CD14-positive monocyte (primary cell): ENCODE measurements at places on chromosomes 11 and 22.

DNA sequence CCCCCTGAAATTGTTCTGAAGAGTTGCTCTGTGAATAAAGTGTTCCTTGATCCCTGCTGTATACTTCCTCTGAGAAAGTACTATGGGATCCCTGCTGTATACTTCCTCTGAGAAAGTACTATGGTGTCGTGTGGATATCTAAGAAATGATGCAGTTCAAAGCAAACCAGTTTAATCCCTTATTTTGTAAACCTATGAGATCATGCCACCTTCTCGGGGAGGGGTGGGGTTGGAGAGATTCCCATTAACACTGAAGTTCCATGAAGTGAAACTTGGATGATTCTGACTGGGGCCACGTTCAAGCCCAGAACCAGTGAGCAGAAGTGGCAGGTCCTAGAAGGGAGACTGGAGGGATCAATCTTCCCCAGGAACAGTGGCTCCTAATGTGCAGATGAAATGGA is 13.0 kb upstream of the TP53AIP1 start:
- no peak for DNase-seq

DNA sequence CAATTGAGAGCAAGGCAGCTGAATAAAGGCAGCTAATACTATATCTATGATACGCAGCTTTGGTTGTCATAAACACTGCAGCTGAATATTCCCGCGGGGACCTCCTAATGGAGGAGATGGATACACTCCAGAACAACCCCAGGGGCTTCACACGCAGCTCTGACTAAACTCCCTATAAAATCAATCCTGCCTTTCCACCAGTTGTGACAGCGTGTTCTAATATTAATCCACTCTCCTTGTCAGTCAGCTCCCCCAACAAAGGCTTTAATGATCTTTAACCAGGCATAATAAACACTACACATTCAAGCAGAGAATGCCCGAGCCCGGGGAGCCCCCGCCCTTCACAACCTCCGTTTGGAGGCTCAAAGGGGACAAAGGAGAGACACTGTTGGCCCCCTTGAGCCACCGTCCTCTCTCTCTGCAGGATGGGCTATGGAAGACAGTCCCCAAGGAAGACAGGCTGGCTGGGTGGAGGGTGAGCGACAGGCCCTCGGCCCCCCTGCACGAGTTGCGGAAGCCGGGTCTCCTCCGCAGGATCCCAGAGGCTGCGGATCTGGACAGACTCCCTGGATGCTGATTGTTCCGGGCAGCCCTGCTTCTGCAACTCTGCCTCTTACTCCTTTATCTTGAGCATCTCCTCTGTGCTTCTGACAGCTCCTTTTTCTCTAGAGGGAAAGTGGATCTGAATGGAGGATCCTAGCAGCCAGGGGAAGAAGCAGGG is 565.2 kb downstream of the BUD13 start:
- DNase-seq, result no peak

GRCh38 chr11:73321604-73322381 is 13.7 kb downstream of the ARHGEF17 start:
- DNase-seq, result no peak

GRCh38 chr11:67492801-67493547 is 10.1 kb downstream of the AIP start:
- no peak for DNase-seq

GRCh38 chr22:28992565-28993356 is 68.9 kb downstream of the C22orf31 start:
- DNase-seq, result no peak

GRCh38 chr11:8649361-8649760 is 33.1 kb downstream of the TRIM66 start:
- DNase-seq, result no peak

- DNase-seq, result no peak
Measured at GRCh38 chr11:18367431-18367830, 26.9 kb upstream of the LDHA start.

GRCh38 chr11:230431-230830 is 5.7 kb downstream of the SIRT3 start:
- DNase-seq, result no peak

GRCh38 chr22:46795140-46795539 is 32.7 kb downstream of the TBC1D22A start:
- no peak for DNase-seq

GRCh38 chr22:27435844-27436576 is 365.5 kb downstream of the MN1 start:
- no peak for DNase-seq

GRCh38 chr11:73652046-73652730 is 5.8 kb downstream of the PLEKHB1 start:
- DNase-seq, result no peak

DNA sequence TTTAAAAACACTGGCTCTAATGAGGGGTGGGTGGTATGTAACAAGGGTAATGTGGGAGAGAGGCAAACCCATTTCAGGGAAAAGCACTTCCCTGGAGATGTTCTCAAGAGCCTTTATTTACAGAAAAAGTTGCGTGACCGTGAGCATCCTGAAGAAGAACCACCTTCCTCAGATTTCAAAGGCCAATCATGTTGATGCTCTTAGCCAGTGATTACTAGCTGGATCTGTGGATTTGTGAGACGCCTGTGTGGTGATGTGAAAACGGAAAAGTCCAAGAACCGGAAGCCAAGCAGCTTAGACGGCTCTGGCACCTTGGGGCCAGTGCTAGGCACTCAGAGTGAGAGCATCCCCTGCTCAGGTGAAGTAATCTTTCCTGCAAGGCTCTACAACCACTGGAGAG is 12.6 kb upstream of the UBASH3B start:
- no peak for DNase-seq

DNA sequence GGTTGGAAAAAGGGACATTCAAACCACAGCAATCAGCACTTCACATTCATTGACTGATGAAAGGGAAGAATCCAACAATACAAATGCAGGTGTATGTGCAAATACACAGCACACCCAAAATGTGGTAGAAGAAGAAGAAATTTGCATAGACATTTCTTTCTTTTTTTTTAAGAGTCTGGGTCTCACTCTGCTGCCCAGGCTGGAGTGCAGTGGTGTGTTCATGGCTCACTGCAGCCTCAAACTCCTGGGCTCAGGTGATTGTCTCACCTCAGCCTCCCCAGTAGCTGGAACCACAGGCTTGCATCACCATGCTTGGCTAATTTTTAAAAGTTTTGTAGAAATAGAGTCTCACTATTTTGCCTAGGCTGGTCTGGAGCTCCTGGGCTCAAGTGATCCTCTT is 21.9 kb downstream of the CARS1 start:
- no peak for DNase-seq

- no peak for DNase-seq
Measured at GRCh38 chr11:57458060-57458409, 2.3 kb upstream of the RTN4RL2 start.

GRCh38 chr11:66820901-66821300 is 22.3 kb upstream of the RCE1 start:
- DNase-seq, result no peak

DNA sequence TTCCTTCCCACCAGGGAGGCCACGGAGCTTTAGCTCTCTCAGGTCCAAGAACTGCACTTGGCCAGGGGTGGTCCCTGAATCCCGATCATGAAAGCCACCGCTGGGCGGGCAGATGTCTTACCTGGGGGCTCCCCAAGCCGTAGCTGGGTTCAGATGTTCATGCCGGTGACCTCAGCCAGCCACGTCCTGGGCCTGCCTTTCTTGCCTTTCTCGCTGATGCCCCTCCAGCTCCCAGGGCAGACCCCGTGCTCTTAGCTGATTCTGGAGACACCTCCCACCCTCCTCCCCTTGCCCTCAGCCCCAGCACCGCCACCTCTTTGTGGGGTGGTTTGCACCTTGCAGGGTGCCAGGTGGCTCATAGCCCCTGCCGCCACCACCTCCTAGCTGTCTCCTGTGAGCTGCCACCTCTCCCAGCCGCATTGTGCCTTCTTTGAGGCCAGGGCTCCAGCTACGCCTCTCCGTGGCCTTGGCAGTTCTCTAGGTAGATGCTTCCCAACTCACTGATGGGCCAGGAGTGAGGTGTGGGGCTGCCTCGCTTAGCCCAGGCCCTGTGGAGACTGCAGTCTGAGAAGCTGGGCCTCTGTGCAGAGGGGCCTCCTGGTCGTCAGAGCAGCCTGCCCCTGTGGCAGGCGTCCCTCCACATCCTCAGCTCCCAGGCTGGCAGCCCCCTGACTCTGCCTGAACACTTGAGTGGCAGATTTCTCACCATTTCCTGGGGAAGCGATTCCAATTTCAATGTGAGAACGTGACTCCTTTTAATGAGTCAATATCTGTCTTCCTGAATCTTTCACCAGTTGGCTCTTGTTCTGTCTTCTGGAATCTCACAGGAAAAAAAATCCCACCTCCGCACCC is 97.6 kb upstream of the B3GAT1 start:
- no peak for DNase-seq

GRCh38 chr11:1943576-1943975 is 3.6 kb upstream of the MRPL23 start:
- DNase-seq, result no peak

DNA sequence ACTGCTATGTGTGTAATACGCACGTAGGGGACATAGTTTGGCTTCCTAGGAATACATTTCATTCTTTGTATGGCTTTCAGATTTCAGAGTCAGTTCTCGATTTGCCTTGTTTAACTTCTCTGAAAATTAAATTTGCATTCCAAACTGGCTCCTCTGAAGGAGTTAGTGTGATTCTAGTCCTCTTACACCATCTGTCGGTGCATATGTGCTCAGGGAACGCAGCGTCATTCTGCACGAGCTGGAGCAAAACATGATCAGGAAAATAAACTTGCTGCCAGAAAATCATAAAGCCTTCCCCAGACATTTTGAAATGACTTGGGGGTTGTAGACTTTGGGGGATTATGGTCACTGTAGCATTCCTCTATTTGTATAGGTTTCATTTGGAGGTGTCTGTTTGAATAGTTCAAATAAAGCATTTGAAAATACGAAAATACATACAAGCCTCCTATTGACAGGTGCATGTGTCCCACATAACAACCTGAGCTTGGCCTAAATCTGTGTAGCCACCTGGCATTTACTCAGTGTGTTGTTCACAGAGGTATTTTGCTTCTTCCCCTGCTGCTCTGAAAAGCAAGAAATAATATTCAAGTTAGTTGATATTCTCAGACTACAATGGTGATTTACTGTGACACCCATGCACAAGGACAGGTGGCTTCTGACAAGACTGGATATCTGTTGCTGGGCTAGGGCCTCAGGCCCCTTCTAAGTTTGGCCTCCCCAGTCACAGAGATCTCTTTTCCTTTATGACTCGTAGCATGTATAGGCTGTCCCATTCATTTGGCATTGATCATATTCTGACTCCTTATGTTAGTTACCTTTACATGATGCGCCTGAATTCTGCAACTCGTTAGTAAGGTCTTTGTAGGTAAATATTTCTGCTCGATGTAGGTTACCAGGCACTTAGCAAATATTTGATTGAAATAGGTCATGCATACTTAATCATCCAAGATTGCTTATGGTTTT is 81.6 kb upstream of the SORL1-AS1 start:
- DNase-seq, result no peak

- no peak for DNase-seq
Measured at GRCh38 chr11:20037396-20038153, 122.7 kb downstream of the DBX1 start.

GRCh38 chr22:43541462-43542407 is 129.9 kb downstream of the MPPED1 start:
- no peak for DNase-seq

DNA sequence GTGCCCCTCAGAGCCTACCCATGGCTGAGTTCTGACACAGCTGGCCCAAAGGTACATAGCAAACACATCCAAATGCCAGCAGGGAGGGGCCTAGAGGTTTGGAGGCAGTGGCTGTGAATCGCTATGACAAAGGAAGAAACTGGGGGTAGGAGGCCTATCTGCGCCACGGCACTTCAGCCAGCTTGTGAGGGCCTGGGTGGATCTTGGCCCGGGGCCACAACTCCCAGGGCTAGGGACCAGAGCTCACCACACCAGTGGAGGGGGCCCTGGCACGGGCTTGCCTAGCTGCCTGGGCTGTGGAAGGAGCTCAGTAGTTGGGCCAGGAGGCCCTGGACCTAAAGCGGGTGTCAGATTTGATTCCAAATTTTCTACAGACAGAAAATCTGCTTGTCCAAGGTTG is 9.4 kb upstream of the NAP1L4 start:
- DNase-seq, result no peak

DNA sequence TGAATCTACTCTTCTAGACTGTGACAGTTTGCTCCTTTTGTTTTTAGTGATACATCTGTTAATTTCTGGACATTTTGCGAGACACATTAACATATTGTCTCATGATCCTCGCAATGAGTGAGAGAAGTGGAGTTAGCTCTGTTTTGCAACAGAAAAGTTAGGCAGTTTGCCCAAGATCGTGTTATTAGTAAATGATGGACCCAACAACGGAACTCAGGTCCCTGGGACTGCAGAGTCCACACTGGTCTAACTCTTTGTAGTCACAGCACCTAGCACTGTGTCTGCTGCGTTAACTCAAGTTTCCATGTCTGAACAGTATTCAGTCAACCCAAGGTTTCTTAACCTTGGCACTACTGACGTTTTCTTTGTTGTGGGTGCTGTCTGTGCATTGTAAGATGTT is 3.2 kb downstream of the DEPDC7 start:
- no peak for DNase-seq

GRCh38 chr11:126525702-126526101 is 170.2 kb downstream of the ST3GAL4 start:
- no peak for DNase-seq

GRCh38 chr11:105713696-105714095 is 103.8 kb downstream of the GRIA4 start:
- no peak for DNase-seq

DNA sequence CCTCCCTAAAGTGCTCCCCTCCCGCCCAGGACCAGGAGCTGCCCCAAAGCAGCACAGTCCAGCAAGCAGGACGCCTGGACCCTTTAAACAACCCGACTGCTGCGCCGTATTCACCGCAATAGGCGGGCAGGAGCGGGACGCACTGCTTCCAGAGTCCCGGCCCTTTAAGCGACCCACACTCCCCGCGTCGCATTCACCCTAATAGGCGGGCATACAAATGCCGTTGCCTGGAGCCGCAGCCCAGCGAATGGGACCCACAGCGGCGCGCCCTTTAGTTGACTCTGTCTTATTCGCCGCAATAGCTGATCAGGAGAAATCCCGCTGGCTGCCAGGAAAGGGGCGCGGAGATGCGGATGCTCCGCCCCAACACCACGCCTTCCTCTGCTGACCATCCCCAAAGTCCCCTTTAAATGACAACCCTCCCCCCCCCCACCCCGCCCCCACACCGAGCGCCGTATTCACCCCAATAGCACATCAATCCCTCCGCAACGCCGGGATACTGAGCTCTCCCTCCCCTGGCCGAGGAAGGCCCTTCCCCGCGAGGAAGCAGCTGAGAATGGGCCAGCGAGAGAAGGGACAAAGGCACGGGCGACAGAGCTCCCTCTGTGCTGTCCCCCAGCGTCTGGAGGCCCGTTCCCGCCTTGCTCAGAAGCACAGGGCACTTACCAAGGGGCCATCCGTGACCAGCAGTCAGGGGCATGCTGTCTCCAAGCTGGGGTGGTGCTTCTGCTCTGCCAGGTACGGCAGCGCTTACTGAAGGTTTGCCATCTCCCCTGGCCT is 4.7 kb downstream of the OSBPL5 start:
- no peak for DNase-seq

- no peak for DNase-seq
Measured at GRCh38 chr11:83249445-83249844, 36.7 kb downstream of the CCDC90B start.

- DNase-seq, result no peak
Measured at GRCh38 chr22:28046100-28046499, 127.0 kb upstream of the PITPNB start.
